Esophagus muscularis mucosa (tissue), 4 donors: ENCODE measurements at places on chromosomes 7 and 10. TPM values are rescaled to one million over a fixed set of nuclear protein-coding genes. Genes with fewer than 3 reads are reported as not detected.

GRCh38 chr10:101816376-101816775 lies 1.9 kb downstream of the OGA start:
- DNase-seq, result no peak

VWDE gene
- total RNA-seq, result not detected

DNA sequence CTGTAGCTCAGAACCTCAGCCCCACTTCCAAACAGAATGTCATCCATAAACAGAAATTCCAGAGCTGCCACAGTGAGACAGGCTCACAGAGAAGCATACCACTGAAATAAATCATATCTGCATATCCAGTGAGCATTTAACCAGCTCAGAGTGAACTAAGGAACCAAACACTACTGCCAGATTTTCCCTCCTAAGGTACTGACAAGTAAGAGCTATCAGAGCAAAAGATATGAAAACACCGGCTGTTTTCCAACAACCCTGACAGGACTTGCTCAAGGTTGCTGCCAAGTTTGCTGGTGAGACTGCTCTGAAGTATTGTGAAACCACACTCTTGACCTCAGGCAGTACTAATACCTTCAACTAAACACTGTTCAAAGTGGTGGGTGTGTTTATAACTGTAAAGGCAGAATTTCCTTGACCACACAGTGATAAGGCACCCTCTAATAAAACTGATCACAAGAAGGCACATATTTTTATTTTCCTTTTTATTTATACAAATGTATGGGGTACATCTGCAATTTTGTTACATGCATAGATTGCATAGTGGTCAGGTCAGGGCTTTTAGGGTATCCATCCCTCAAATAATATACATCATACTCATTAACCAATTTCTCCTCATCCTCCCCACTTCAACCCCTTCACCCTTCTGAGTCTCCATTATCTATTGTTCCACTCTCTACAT lies 18.3 kb downstream of the SGMS1 start:
- no peak for DNase-seq

SRGN gene
- 201 TPM for total RNA-seq

NME8 gene
- total RNA-seq, result 0.57 TPM

DNA sequence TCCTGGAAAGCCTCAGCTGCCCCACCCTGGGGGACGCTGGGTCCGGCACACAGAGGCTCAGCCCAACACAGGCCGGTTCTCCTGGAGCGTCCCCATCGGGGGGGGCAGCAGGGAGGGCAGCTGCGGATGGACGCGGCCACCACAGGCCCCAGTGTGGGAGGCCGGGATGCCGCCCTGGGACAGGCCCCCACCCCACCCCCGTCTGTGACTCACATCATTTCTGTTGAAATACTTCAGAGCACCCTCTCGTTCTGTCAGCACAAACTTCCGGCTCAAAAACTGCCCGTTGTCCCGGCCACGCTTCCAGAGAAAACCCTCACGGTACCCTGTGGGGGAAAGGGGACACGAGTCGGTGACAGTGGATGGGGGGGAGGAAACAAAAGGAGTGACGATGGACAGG lies 28.5 kb downstream of the GET4 start:
- no peak for DNase-seq

DNA sequence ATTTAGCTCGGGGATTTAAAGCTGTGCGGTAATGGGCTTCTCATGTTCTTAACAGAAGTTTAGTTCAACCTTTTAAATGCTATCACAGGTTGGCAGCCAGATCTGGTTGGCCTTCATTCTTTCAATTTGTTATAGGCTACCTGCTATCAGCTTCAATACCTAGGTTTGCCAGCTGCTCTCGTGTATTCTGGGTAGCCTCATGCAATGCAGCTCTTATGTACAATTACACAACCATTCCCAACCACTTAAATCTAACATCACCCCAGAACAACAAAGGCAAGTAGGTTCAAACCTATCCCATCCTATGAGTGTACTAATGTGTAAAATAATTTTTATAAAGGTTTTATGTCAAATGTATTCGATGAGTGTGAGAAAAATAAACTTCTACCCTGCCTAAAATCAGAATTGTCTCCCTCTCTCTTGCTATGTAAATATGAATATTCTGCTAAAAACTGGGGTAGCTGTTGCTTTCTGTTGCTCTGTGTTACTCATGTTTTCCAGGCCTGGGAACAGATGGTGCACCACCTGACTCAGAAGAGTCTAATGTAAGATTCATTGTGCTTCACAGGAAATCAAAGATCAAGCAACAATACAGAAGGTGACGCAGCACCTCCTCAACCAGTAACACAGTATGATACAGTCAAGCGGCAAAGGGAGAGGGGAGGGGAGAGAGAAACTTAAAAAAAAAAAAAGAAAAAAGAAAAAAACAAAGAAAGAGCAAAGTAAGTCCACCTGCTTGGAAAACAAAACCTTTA lies 188.6 kb downstream of the ETV1 start:
- DNase-seq, result no peak

GRCh38 chr10:132705173-132705572 lies 80.8 kb downstream of the NKX6-2 start:
- DNase-seq, result no peak

RASA4 gene
- 38.4 TPM for total RNA-seq

GRCh38 chr10:3048119-3049019 lies 19.0 kb upstream of the PFKP start:
- no peak for DNase-seq

GRCh38 chr7:83429493-83429892 lies 219.4 kb downstream of the SEMA3E start:
- DNase-seq, result no peak

DNA sequence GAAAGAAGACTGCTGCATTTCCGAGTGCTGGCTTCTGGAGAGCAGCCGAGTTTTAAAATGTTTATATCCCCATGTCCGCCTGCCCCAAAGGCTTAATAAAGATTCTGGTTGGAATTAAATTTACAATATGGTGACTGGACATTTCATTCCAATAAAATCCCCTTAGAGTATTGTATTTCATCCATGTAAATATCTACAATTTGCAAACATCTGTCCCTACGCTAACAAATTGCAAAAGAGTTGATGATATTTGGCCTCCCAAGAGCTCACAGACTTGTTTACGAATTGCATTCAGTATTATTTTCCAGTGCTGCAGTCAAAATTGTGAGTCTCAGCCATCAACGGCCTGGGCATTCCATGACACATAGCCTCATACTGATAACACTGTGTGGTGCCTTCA lies 50.1 kb downstream of the PLEKHS1 start:
- DNase-seq, result no peak

BAIAP2L1 gene
- 1.7 TPM for total RNA-seq

GRCh38 chr10:34495938-34496337 lies 319.2 kb downstream of the PARD3 start:
- no peak for DNase-seq

CHRM2 gene
- total RNA-seq, result 16.0 TPM

PDGFA gene
- total RNA-seq, result 142 TPM

ZPBP gene
- not detected for total RNA-seq

TSPAN15 gene
- 49.3 TPM for total RNA-seq

- no peak for DNase-seq
Observed at GRCh38 chr7:146002431-146003078, 114.0 kb upstream of the CNTNAP2 start.

- no peak for DNase-seq
Observed at GRCh38 chr10:55287346-55287745, 486.3 kb upstream of the PCDH15 start.
